ENCODE measurements at places on chromosomes 13 and 19.

- peak; percentile 56 for DNase-seq
These were observed at the start of gene ICAM1 for GRCh38 chr19:10270616-10271394. Gene ICAM1, plus strand, starts transcription at chr19:10271120. Its CDS starts 40 bp downstream, at chr19:10271160.

GRCh38 chr19:48473161-48473966 lies 4.2 kb downstream of the CYTH2 start:
- DNase-seq: no peak

DNA sequence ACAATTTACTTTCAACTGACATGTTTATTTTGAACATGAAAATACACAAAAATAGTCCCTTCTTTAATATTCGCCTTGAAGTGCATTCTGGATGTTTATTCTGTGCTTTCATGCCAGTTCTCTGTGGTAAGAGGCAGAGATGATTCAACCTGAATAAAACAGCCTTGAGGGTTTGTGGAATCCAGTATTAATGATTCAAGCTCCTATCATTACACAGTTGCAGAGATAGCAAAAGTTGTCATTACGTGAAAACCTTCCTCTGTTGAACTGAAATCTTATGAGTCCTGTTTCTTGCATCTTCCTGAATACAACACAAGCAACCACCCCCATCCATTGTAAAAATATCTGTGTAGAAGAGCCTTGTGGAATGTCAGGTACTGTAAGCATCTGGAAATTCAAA lies 142.3 kb upstream of the HTR2A start:
- no peak for DNase-seq

DNA sequence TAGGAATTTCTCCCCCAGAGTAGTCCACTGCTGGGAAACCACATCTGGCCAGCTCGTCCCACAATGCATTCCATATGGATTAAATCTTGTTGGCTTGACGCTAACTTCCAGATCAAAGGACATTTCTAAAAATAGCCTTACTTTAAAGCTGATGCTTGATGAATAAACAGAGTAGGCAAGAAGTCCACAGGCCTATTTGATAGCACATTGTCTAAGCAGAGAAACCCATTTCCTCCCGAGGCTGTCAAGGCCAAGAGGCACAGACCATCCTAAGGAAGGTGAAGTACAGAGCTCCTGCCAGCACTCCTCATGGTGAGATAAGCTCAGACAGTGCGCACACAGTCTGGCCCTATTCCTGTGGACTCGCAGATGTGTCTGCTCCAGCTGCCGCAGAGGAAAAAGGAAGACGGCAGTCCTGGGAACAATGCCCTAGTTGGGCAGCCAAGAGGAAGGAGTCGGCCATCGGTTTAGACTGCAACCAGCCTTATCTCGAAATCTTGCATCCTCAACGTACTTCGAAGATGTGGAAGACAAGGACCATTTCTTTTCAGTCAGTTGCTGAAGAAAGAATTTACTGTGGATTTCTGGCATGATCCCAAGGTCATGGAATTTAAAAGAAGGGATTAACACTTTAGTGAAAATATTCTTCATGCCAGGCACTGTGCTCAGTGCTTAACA lies 156.8 kb downstream of the RGCC start:
- no peak for DNase-seq

DNA sequence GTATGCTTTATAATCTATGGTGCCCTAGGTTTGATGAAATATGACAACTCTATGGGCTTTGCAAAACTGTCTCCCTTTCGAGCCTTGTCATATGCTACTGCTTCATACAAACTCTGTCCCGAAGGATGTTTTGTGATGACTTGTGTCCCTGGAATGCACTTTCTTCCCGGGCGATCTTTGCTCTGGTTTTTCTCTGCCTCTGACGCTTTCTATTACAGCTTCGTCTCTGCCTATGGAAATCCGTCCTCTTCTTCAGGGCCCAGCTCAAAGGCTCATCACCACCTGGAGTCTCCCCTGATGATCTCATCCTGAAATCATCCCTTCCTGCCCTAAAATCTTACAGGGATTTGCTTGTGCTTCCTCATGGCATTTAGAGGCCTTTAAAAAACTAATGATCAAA lies 191.5 kb upstream of the KL start:
- DNase-seq: no peak

- no peak for DNase-seq
These were observed 10.0 kb downstream of the FNDC3A start for GRCh38 chr13:48985756-48986155.

DNA sequence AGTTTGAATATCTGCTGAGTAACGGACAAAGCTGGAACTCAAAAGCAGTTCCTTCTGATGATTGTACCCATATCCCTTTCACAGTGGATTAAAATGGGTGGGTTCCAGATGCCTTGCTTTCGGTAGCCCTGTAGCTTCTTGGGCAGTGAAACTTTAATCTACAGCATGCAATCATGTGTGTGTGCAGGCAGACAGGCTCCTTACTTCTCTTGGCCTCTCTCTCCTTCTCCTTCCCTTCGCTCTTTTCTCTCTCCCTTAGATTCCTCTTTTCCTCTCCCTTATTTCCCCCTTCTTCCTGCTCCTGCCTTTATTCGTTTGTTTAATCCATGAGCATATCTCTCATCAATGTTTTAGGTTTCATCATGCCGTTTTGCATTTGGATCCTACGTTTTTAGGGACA lies 8.1 kb downstream of the DGKH start:
- DNase-seq: no peak

GRCh38 chr13:40119852-40120251 lies 464.4 kb downstream of the COG6 start:
- DNase-seq: no peak

GRCh38 chr19:51410950-51411748 lies 6.3 kb downstream of the SIGLEC10 start:
- no peak for DNase-seq

DNA sequence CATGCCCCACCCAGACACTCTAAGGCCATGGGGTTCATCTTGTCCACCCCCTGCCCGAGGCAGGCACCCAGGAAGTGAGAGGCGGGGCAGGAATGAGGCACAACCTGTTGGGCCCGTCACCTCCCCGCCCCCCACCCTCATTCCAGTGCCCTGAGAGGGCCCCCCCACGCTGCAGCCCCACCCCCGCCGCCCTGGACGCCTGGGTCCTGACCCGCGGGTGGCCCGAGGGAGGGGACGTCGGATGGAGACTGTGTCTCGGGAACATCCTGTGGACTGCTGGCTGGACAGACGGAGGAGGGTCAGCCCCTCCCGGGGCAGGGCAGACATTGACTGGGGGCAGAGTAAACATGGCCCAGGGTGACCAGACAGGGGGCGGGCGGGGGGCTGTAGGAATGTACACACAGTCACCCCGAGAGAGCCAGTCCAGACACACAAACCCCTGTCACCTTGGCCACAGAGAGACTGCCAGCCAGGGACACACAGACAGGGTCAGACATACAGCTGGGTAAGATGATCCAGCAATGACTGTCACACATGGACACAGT lies 7.4 kb upstream of the JUNB start:
- DNase-seq: no peak

DNA sequence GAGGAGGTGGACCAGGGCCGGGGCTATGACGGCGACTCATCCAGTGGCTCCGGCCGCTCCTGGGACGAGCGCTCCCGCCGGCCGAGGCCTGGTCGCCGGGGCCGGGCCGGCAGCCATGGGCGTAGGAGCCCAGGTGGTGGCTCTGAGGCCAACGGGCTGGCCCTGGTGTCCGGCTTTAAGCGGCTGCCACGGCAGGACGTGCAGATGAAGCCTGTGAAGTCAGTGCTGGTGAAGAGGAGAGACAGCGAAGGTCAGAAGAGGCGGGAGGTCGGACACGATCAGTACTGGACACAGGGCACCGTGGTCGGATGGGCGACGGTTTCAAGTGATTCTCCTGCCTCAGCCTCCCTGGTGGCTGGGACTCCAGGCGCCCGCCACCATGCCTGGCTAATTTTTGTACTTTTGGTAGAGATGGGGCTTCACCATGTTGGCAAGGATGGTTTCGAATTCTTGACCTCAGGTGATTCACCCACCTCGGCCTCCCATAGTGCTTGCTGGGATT lies 22.3 kb downstream of the TJP3 start:
- DNase-seq: no peak

DNA sequence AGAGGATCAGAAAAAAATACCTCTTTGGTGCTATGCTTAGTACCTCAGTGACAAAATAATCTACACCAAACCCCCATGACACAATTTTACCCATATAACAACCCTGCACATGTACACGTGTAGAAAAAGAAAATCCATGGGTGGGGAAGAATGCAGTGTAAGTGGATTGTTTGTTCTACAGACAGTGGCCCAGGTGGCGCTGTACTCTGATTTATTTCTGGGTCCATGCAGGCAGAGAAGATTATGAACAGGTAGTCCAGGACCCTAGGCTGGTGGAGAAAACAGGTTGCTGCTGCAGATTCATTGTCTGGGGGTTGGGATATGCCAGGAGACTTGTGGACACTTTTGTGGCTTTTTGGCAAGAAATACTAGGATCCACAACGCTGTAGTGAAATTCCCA lies 9.1 kb downstream of the ZNF100 start:
- no peak for DNase-seq

DNA sequence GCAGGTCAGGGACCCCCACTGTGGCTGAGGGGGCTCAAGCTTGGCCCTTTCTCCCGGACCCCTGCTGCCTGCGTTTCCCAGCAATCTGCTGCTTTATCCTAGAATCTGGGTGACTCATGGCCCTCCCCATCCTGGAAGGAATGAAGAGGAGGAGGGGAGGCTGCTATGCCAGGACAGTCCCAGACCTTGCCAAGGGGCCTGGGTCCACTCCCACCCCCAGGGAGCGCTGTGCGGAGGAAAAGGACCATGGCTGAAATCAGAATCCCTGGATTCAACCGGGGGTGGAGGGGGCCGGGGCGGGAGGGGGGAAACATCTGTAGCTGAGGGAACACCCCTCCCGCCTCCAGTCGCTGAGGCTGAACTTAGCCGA lies 20.5 kb downstream of the ZNF114 start:
- no peak for DNase-seq

DNA sequence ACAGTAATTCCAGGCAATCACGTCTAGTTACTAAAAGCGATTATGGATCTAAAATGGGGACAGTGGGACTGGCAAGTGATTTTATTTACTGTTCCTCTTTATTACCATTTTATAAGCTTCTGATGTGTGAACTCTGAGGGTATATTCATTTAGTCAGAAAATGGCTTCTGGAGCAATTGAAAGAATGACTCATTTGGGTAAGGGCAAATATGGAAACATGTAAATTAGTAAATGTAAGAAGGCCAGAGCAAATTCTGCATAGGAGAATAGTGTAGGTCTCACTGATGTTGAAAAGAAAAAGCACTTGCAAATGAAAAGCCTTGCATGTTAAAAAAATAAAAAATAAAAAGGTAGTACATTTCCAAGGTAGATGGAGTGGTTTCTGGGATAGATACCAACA lies 262.2 kb downstream of the KLF5 start:
- no peak for DNase-seq

GRCh38 chr19:472005-472858 lies 11.4 kb upstream of the SHC2 start:
- DNase-seq: no peak

GRCh38 chr13:60837806-60838205 lies 440.8 kb downstream of the TDRD3 start:
- no peak for DNase-seq

- DNase-seq: no peak
These were observed 248.7 kb downstream of the EFNB2 start for GRCh38 chr13:106286811-106287210.

DNA sequence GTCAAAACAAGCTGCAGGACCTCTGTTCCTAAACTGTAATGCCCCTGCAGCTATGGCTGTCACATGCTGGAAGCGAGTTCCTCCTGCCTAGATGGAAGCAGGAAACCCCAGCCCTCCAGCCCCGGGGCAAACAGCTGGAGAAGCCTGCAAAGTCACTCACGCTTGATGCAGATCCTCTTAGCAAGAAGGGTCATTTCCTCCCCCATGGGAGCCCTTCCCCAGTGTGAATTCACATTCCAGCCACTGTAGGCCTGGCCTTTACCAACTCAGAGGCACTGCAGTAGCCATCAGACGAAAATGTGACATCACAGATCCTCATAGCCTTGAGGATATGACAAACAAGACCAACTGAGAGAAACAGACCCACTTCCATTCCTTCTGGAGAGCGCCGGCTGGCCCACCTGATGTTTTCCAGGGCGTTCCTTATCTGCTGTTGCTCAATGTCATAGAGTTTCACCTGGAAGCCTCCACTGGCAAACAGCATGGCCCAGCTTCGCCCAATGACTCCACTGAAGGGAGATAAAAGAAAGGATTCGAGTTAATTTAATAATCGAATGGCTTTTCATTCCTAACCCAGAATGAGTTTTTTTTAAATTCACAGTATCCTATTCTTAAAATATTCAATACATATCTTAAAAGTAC lies 13.5 kb downstream of the CRYL1 start:
- DNase-seq: no peak

GRCh38 chr13:106815545-106815944 lies 247.6 kb upstream of the ARGLU1 start:
- no peak for DNase-seq

GRCh38 chr19:6070207-6070681 lies 40.1 kb downstream of the RFX2 start:
- no peak for DNase-seq

- DNase-seq: no peak
These were observed 553.5 kb downstream of the DCT start for GRCh38 chr13:93925990-93926389.

GRCh38 chr13:111175935-111176334 lies 60.8 kb downstream of the ARHGEF7 start:
- DNase-seq: no peak

- DNase-seq: no peak
These were observed 233.7 kb upstream of the SOX21 start for GRCh38 chr13:94946039-94946438.

GRCh38 chr13:75872980-75873379 lies 236.8 kb downstream of the LMO7 start:
- DNase-seq: no peak

DNA sequence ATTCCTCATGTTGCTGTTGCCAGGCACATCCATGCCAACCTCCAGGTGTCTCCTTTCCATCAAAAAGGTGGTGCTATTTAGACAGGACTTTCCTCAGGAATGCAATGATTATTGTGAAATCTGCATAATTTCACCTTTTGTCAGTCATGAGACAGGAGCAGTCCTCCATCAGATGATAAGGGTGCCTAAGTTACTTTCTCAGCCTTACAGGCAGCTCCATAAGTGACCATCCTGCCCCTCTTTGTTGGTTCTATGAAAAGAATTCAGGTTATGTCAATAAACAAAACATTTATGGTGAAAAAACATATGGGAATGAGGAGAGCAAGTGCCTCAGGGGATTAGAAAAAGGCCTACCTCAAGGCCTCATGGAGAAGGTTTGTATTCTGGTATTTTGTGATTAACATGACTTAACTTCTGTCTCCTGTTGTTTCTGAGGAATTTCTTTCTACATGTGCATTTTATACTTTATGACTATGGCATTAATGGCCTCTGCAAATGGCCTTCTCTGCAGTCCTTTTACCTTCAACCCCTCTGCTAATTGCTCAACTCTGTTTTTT lies 110.3 kb upstream of the DIAPH3 start:
- no peak for DNase-seq

- DNase-seq: no peak
These were observed 21.4 kb downstream of the MAP4K1 start for GRCh38 chr19:38596057-38596981.

- DNase-seq: no peak
These were observed 606.7 kb upstream of the KLHL1 start for GRCh38 chr13:70714993-70715392.

All from stimulated activated CD4-positive, alpha-beta T cell treated with anti-CD3 and anti-CD28 coated beads, Interleukin-1b, Interleukin-23, amount 100 ng/mL, for 4 hours (primary cell).